ENCODE measurements at places on chromosomes 3 and 15.

DNA sequence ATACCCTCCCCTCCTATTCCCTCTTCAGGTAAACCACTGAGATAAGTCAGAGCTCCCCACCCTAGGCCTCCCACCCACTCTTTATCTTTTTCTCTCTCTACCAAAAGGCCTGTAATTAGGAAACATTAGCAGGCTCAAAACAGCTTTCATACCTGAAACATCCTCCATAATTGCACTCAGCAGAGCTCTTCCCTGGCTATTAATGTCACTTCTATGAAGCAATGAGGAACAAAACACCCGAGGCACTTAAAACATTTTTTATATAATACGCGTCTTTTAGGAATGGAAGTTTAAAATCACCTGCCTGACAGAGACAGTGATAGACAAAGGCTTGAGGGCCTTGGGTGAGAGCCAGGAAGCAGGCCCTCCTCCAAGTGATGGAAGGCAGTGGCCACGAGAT is 138.9 kb downstream of the EPHB1 start:
- DNase-seq: no peak

DNA sequence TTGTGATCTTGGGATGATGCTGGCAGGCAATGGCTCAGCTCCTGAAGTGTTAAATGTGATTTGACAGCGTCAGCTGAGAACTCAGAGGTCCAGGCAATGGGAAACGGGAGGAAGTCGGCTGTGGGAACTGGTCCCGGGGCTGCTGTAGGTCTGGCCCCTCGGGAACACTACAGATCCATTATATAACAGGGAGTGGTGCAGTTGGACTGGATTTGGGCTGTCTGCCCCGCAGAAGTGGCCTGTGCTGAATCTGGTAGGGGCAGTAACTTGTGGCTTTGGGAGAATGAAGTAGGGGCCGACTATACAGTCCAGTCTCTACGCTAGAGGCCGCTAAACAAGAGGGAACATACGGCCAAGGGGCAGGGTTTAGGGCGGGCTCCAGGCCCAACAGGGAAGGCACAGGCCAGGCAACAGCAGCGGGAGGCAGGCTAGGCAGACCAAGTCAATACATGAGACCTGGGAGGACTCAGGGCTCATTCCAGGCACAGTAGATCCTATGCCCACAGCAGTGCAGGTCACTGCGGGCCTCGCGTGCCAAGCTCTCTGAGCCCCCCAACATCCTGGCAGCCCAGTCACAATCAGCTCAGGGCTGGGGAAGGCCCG is 20.3 kb upstream of the IL16 start:
- no peak for DNase-seq

DNA sequence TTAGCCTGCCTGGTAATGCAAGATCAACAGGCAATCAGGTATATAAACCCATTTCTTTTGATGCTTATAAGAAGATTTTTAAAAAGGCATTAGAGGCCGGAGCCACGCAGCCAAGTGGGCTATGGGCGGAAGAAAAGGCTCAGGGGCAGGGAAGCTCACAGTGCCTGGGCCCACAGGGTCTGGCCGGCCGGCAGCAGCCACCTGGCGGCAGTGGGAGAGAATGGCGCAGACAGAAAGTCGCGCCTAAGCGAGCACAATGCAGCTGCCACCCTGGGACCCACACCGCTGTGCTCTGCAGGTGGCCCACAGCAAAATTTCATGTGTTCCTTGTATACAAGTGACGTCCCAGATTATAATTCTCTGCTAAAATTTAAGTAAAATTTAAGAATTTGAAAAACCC is 448.6 kb upstream of the RASGRP1 start:
- DNase-seq: no peak

- no peak for DNase-seq
Observed at GRCh38 chr3:116188231-116188785, 257.0 kb downstream of the LSAMP start.

DNA sequence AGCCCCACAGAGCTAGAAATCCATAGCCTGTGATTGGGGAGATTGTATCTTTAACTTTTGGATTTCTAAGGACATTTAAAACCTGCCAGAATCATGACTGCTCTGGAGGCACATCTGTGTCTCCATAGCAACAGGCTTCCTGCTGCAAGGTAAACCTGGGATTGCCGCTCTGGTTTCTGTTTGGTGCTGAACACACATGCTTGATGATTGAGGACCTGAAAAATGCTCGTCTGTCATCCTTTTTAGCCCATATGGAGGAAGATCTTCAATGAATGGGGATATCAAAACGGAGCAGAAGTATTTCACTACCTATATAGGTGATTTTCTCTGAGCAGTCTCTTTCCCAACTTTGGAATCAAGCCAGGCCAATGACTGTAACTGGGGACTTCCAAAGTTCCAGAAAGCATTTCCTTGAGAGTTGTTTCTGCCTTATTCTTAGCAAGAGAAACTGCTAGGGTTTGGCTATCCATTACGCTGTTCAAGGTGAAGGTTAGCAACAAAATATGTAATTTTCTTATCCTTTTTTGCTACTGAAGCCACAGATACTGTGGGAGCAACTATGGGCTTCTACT is 96.5 kb upstream of the TNIK start:
- no peak for DNase-seq

DNA sequence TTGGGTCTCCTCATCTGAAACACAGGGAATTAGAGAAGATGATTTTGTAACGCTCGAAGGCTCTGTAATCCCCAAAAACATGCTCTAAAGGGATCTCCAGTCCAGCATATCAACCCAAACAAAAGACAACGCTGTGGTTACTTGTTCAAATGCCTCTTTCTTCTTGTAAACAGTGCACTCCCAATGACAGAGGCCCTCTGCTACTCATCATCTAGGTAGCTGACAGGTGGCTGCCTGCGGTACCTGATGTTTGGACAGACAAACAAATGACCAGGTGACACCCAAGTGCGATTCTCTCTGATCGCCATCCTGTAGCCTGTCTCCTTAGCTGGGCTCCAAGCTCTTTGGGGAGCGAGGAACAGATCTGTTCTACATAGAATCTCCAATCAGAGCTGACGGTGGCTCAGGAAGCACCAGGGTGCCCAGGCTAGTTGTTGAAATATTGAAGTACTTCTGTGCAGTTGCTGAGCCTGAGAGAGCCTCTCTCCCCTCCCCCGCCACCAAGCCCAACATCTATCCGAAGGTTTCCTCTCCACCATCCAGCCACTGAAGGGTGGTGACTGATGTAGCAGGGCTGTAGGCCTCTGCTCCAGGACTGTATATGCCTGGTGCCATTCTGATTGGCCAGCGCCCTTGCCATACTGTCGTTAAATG is 238.7 kb downstream of the XXYLT1 start:
- no peak for DNase-seq

- DNase-seq: no peak
Observed at GRCh38 chr15:60208709-60209108, 189.1 kb downstream of the ANXA2 start.

DNA sequence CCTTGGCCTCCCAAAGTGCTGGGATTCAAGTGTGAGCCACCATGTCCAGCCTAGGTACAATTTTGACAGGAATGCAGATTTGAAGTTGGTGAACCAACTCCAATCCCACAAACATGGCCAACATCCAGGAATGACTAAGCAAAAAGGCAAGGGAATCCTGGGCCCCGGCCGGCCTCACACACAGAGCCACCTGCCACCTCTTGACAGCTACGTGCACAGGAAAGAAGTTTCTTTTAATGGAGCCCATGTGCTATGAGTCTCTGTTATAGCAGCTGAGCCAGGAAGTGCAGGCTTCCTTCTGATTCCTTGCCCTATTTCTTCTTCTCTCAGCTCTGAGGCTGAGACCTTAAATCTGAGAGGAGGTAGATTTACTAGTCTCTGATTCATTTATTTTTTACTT is 8.8 kb downstream of the TMEM40 start:
- no peak for DNase-seq

GRCh38 chr15:38652998-38653397 is 88.4 kb upstream of the RASGRP1 start:
- DNase-seq: no peak

DNA sequence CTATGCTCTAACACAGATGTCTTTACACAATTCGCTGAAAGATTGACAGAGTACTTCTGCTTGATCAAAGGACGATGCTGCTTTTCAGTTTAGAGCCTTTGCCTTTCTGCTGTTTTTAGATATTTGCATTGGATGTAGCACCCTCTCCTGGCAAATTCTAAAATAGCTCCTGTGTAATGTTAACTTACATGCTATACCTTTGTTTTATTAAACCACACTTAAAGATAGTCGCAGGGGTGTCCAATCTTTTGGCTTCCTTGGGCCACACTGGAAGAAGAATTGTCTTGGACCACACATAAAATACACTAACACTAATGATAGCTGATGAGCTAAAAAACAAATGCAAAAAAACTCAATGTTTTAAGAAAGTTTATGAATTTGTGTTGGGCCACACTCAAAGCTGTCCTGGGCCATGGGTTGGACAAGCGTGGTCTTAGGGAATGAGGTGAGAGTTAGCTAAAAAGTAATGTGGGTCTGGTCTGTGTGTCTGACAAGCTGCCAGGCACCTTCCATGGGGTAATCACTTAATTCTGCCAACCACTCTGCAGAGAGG is 62.9 kb downstream of the ATG7 start:
- peak; percentile 73 for DNase-seq

DNA sequence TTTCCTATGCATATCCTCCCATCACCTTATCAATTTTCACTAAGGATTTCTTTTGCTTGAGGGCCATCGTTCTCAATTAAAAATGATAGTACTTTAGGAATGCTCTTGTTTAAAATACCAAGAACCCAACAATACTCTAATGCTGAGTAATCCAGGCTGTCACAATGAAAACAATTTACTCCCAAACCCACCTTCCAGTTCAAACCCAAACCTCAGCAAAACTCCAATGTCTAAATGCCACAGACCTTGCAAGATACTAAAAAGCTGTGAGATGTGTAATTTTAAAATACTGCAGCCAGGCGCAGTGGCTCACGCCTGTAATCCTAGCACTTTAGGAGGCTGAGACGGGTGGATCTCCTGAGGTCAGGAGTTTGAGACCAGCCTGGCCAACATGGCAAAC is 889.8 kb downstream of the ROBO1 start:
- DNase-seq: no peak

DNA sequence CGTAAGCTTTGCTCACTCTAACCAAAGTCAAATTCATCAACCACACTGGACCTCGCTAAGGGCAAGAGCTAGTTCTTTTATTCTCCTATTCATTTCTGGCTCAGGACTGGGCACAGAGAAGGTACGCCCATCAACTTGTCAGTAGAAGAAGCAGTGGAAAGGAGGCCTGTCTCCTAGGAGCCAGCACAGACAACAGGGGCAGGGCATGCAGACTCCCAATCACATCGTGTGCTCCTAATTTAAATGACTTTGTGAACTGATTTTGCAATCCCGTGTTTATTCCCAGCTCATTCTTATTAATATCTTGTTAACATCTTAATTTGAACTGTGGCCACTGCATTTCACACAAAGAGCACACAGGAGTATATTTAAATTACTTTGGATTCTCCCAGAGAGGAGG is 161.1 kb upstream of the BCL6 start:
- no peak for DNase-seq

- no peak for DNase-seq
Observed at GRCh38 chr3:188232656-188233055, 78.7 kb downstream of the LPP start.

DNA sequence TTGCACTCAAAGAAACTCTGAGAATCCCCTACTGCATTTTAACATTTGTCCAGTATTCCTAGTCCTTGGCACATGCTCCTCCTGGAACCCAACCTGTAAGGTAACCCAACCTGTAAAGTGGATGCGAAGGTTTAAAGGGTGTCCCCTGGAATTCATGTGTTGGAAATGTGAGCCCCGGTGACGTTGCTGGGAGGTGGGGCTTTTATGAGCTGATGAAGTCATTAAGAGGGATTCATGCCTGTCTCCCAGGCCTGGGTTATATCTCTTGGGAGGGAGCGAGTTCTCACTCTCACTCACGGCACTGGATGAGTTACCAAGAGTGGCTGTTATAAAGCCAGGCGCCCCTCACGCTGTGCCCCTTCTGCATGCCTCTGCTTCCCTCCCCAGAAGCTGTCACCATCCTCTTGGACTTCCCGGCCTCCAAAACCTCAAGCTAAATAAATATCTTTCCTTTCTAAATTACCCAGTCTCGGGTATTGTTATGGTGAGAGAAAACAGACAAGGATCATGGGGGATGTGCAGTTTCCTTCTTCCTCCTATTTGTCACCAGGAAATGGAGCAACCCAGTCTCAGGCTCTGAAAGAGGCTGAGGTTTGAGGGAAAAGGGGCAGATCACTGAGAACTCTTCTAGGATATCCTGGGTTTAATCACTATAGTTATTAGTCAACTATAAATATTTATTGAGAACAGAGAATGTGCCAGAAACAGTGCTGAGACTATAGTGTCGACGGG is 7.6 kb downstream of the XXYLT1 start:
- DNase-seq: no peak

- DNase-seq: no peak
Observed at GRCh38 chr3:109644746-109645145, 307.4 kb upstream of the DPPA4 start.

GRCh38 chr3:27630885-27631284 is 91.2 kb downstream of the EOMES start:
- no peak for DNase-seq

- DNase-seq: no peak
Observed at GRCh38 chr15:81728726-81729125, 317.1 kb downstream of the MEX3B start.

DNA sequence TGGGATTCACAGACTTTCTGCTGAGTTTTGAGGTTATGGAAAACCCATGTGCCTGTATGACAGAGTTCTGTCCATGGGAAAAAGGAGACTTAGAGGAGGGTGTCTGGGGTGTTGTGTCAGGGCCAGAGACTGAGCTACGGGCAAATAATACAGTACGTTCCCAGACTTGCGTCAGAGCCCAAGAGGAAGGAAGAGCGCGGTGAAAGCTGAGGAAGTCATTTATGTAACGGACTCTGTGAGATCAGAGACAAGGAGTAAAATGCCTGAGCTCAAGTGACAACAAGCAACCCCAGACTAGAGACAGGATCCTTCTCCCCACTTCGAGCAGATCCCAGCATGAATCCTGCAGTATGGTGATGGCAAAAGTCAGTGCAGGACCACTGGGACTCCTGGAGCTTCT is 368.6 kb upstream of the MCTP2 start:
- peak; percentile 42 for DNase-seq

- DNase-seq: peak; percentile 9
Observed at GRCh38 chr15:65980824-65981456, 111.6 kb downstream of the RAB11A start.

- no peak for DNase-seq
Observed at GRCh38 chr3:31086698-31087097, 192.2 kb upstream of the GADL1 start.

DNA sequence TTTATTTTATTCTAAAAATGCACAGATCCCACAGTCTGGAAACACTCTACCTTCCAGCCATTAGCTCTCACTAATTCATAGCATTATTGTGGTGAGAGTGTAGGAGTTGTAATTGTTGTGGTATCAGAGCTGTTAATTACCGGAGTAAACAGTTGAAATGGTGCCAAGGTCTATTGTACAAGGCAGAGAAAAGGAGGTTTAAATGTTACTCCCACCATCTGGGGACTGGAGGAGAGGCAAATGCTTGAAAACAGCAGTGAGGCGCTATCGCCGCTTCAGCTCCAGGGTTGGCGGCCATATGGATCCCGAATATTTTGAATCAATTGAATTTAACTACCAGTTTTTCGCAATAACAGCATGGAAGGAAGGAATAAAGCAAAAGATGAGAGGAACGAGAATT is 113.1 kb upstream of the C15orf61 start:
- DNase-seq: no peak

- DNase-seq: no peak
Observed at GRCh38 chr3:138063416-138063815, 52.0 kb downstream of the DZIP1L start.

GRCh38 chr3:146080578-146080977 is 80.4 kb downstream of the PLOD2 start:
- DNase-seq: no peak
